ENCODE measurements at places on chromosomes 7 and 10.

- DNase-seq: no peak
- peaks cover 11% of the 10 kb centered on the region for H3K4me1 ChIP-seq
- H3K27me3 ChIP-seq: peaks cover 96% of the 10 kb centered on the region
- H3K27ac ChIP-seq: no peak within 1 kb of the TSS
- no peak within 1 kb of the TSS for H3K4me3 ChIP-seq
These were observed at the start of gene DLX6 for GRCh38 chr7:97005183-97006054. Gene DLX6 (plus strand): TSS chr7:97005553. CDS start chr7:97005978, 425 bp downstream.

GRCh38 chr10:69955211-69955805 lies 97.3 kb upstream of the MACROH2A2 start:
- no peak overlapping the region for H3K27ac ChIP-seq
- no peak for DNase-seq
- H3K27me3 ChIP-seq: no peaks in the 10 kb centered on the region
- H3K36me3 ChIP-seq: no peaks in the 10 kb centered on the region

DNA sequence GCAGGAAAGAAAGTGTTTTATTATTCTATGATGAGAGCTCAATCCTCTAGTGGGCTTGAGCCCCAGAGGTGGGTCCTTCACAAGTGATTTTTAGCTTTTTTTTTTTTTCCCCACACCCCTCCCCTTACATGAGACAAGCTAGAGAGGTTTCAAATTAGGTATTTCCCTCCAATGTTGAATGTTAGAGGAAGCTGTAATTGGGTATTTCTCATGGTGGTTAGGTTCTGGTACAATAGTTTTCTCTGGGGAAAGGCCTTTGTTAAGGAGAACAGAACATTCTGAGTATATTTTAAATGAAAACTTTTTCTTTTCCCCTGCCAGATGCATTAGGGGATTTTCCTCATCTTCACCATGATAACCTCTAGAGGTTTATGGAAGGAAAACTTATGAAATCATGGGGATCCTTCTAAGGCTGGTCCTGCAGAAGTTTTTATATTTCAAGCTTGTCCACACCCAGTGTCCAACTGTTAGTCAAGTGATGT lies 1039.7 kb downstream of the NRG3 start:
- no peaks in the 10 kb centered on the region for H3K36me3 ChIP-seq
- no peaks in the 10 kb centered on the region for H3K4me1 ChIP-seq
- H3K27me3 ChIP-seq: no peaks in the 10 kb centered on the region
- no peak for DNase-seq

DNA sequence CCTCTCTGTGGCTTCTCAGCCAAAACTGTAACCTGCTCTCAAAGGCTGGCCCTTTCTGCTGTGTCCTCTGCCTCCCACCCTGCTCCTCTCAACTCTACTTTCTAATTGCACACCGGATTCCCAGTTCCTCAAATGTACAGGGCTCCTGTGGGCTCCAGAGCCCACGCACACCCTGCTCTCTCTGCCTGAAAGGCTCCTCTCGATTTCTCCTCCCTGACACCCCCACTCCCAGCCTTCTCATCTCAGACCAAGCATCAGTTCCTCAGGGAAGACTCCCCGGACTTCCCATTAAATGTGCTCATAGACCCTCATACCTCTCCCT lies 111.7 kb upstream of the STEAP1B start:
- DNase-seq: no peak
- no peak overlapping the region for H3K4me3 ChIP-seq
- no peaks in the 10 kb centered on the region for H3K27me3 ChIP-seq
- no peaks in the 10 kb centered on the region for H3K4me1 ChIP-seq
- no peaks in the 10 kb centered on the region for H3K36me3 ChIP-seq

GRCh38 chr7:106405697-106406141 lies 120.9 kb upstream of the NAMPT start:
- no peak overlapping the region for H3K27ac ChIP-seq
- H3K4me1 ChIP-seq: no peaks in the 10 kb centered on the region
- H3K36me3 ChIP-seq: no peaks in the 10 kb centered on the region
- no peak overlapping the region for H3K4me3 ChIP-seq

- H3K27me3 ChIP-seq: no peaks in the 10 kb centered on the region
- no peaks in the 10 kb centered on the region for H3K36me3 ChIP-seq
- H3K4me1 ChIP-seq: peaks cover 98% of the 10 kb centered on the region
- H3K4me3 ChIP-seq: peak overlapping the region; percentile 6
- H3K27ac ChIP-seq: peak overlapping the region; percentile 66
These were observed 17.1 kb downstream of the CHST3 start for GRCh38 chr10:71981015-71981875.

- H3K27ac ChIP-seq: no peak overlapping the region
- H3K36me3 ChIP-seq: no peaks in the 10 kb centered on the region
- no peaks in the 10 kb centered on the region for H3K4me1 ChIP-seq
- no peak overlapping the region for H3K4me3 ChIP-seq
These were observed 26.0 kb downstream of the CABCOCO1 start for GRCh38 chr10:61688551-61689308.

DNA sequence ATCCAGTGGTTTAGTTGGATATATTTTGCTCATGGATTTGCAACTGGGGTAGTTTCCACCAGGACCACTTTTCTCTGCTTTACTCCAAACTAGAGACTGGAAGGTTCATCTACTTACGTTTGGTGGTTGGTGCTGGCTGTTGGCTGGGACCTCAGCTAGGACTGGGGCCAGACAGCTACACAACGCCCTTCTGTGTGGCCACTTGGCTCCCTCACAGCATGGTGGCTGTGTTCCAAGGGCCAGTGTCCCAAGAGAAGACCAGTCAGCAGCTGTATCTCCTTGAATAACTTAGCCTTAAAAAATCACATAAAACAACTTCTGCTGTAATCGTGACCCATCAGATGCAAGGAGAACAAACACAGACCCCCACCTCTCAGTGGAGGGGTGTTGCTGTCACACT lies 4.2 kb upstream of the KCNH2 start:
- no peaks in the 10 kb centered on the region for H3K36me3 ChIP-seq
- no peak overlapping the region for H3K4me3 ChIP-seq
- peaks cover 1% of the 10 kb centered on the region for H3K27me3 ChIP-seq
- DNase-seq: no peak
- no peaks in the 10 kb centered on the region for H3K4me1 ChIP-seq
- H3K27ac ChIP-seq: no peak overlapping the region

DNA sequence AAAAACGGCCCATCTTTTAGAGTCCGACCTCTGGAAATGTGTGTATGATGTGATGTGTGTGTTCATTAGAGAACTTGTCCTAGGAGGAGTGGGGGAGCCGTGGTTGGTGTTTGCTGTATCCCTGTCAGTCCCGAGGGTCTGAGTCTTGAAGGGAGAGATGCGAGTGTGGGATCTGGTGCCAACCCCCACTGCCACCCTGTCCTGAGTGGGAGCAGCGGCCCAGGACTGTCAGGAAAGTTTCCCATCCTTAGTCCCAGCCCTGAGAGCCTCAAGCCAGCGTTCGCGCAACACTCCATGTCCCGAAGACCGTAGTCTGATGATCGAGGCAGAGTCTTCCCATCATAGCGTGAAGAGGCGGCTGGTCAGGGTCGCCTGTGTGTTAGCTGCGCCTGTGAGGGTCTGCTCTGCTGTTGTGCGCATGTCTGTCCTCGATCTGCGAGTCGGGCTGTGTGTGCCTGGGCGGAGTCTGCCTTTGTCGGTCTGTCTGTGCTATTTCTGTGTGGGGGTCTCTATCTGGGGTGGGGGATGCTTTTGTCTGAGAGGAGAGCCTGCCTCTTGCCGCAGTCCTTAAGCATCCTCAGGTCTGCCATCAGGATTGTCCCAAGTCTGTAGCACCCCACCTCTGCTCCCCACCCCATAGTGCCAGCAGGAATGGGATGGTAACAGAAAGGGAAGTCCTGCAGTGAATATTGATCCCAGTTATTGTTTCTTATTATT lies 514 bp upstream of the CHAT start:
- no peak for DNase-seq
- peaks cover 78% of the 10 kb centered on the region for H3K27me3 ChIP-seq
- H3K36me3 ChIP-seq: no peaks in the 10 kb centered on the region
- H3K4me3 ChIP-seq: no peak overlapping the region
- no peak overlapping the region for H3K27ac ChIP-seq

DNA sequence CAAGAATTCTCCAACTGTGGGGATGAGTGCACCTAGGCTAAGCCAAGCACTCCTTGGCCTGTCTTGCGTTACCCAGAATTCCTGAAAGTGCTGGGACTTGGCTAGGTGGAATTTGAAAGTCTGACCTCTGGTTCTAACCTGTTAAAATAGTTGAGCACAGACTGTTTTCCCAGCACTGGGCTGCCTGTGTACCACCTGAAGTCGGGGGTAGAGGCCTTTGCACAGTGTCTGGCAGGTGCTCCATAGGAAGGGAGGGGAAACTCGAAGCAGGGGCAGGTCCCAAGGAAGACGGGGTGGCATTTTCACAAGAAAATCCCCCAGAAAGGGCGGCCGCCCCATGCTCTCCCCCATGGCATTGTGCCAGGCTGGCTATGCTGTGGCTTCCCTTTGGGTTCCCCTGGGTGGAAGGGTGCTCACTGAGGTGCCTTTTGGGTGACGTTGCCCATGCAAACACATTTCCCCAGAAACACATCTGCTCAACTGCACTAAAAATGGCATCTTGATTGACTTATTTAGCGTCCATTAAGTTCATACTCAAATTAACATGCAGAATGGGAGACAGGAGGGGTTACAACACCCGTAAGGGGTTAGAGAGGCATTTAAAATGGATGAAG lies 62.9 kb downstream of the SYPL1 start:
- H3K27me3 ChIP-seq: no peaks in the 10 kb centered on the region
- DNase-seq: no peak
- H3K4me1 ChIP-seq: peaks cover 6% of the 10 kb centered on the region
- H3K4me3 ChIP-seq: no peak overlapping the region
